ENCODE measurements at places on chromosomes 2 and 18.

- DNase-seq, result no peak
Measured at GRCh38 chr18:45109706-45110105, 429.0 kb downstream of the SETBP1 start.

DNA sequence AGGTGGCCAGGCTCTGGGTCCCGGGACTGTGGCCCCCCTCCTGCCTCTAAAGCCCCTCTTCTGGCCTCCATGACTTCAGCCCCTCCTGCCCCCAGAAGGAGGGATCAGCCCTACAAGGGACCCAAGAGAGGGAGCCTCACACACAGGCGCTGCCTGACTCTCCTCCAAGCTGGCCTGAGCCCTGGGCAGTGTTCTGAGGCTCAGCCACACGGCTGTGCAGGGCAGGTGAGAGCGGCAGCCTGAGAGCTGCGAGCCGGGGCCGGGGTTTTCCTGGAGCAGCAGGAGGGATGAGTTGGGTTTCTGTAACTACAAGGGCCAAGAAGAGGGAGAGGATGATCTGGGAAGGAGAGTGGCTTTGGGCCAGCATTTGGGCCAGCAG lies 70.1 kb downstream of the HPCAL1 start:
- no peak for DNase-seq

DNA sequence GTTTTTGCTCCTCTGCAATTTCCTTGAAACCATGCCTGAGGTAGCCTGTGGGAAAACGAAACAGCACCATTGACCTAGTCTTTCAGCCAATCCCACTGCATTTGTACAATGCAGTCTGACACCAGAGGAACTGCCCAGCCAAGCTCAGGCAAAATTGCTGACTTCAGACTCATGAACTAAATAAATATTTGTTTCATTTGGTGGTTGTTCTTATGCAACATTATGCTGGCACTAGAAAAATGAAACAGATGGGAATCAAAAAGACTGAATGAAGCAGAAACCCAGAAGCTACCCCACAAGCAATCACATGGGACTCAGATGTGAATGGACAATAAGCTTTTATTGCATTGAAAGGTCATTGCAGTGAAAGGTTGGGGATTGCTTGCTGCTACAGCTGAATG lies 1.7 kb downstream of the NAT8 start:
- DNase-seq, result no peak

- no peak for DNase-seq
Measured at GRCh38 chr2:178328037-178328436, 122.9 kb downstream of the PRKRA start.

- DNase-seq, result peak; percentile 3
Measured at GRCh38 chr2:128312411-128312810, 6.3 kb downstream of the HS6ST1 start.

DNA sequence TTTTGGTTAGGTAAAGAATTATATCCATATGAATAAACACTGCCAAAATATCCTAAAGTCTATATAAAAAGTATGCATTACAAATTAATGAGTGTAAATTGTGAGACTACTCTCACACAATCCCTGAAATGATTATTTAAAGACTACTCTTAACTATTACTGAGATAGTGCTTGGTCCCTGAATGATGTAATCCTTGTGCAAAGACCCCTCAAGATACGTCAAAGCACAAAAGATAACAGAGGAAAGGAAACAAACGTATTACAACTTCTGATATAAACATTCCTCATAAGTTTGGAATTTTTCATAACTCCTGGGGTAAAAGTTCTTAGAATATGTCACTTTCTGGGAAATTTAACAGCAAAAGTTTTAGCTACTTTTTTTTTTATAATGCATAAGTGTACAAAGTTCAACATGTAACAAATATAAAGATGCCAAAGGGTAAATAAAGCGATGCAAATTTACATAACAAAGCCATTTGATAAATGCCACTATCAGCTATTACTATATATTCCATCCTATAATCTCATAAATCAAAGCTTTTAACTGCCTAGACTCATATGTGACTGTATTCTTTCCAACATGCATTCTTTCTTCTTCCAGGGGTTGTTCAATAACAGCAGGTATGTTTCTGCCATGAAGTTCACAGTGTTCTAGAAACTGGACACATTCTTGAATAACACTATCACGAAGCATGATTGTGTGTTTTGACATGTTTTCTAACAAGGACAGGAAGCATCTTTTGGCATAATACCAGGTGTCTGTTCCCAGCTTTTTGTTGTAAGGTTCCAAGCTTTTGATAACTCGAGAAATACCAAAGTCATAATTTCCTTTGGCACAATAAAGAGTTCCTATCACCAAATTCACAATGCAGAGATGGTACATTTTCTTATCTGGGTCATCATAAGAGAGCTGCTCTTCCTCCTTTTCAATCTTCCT lies 158.0 kb downstream of the AGPS start:
- no peak for DNase-seq

GRCh38 chr2:10172033-10172871 lies 49.7 kb downstream of the RRM2 start:
- DNase-seq, result no peak

- no peak for DNase-seq
Measured at GRCh38 chr2:71929482-71929772, 218.2 kb downstream of the CYP26B1 start.

- DNase-seq, result no peak
Measured at GRCh38 chr2:20593072-20594034, 57.5 kb downstream of the HS1BP3 start.

GRCh38 chr2:223055836-223056235 lies 3.8 kb downstream of the KCNE4 start:
- no peak for DNase-seq

DNA sequence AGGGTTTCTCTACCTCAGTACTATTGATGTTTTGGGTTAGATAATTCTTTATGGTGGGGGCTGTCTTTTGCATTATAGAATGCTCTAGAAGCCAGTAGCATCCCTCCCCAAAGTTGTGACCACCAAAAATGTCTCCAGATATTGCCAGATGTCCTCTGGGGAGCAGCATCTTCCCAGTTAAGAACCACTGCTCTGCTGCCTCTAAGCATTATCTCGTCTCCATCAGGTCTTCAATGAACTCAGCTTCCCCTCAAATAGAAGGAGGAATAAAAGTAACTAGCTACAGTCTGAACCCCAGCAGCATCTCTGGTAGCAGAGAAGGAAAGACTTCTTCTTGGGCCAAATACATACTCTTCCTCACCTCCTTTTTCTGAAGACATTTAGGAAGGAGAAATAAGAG lies 244.1 kb downstream of the AGPS start:
- no peak for DNase-seq

- DNase-seq, result no peak
Measured at GRCh38 chr2:197179744-197180498, 130.7 kb downstream of the ANKRD44 start.

DNA sequence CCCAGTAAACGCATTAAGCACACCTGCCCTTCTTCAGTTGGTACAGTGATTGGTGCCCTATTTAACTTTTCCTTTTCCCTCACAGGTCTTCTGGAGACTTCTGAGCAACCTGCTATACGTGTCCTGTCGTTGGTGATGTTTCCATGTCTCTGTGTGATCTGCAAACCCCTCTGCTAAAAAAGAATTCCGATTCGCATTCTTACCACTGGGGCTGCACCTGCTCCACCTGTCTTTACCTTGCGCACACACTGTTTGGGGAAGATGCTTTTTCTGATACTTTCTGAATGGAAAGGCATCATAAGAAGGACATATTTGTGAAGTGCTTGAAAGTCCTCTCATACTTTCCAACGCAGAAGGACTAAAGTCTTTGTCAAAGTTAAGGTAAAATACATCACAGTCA lies 323.9 kb upstream of the SOX11 start:
- DNase-seq, result no peak

DNA sequence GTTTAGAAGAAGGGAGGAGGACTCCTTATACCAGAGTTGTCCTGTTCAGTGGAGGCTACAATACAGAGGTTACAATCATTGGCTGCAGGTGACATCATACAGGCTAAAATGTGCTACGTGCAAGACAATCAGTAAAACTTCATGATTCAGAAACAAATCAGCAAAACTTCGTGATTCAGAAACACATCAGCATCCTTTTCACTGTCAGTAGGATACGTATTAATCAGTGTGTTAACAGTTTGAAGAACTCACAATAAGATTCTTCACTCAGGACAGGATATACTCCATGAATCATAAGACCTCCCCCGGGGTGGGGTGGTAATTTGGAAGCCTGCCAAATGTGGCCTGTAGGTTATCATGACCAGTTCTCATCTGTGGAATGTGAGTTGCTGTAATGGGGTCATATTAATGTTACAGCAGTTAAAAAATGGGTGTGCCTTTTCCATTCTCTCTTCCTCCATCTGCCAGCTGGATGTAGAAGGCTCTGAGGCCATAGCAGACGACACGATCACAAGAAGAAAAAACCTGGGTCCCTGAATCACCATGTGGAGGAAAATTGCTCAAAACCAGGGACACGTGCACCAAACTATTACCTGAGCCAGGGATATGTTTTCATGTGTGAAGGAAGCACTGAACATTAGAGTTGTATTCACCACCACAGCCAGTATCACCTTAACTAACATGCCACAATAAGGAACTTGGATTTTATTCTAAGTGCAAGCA lies 134.8 kb upstream of the CREB1 start:
- no peak for DNase-seq

DNA sequence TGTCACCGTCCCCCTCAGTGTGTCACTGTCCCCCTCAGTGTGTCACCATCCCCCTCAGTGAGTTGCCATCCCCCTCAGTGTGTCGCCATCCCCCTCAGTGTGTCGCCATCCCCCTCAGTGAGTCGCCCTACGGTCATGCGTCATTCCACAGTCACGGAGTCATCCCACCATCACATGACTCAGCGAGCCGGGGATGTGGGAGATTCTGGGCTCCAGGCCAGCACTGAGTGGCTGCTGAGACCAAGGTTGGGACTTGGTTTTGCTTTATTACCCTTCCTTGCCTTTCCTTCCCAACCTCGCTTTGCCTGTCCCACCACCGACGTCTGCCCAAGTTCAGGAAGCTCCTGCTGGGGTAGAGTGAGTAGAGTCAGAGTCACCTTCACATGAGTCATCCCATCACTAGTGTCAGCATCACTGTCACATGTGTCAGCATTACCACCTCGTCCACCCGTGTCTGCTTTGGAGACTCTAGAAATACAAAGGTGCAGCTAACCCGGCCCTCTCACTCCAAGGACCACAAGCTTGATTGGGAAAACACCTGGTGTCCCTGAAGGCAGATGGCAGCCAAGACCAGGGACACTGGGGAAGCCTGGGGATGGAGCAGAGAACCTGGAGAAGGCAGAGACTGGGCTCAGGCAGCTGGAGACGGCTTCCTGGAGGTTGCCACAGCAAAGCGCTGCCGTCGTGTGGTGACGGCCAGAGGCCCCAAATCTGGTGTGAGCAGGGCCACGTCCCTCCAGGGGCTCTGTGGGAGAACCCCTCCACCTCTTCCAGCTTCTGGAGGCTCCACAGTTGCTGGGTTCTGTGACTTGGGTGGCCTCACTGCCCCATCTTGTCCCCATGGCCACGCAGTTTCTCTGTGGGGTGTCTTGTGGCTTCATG lies 485.2 kb upstream of the SALL3 start:
- DNase-seq, result no peak

GRCh38 chr18:76981396-76981968 lies 151.1 kb downstream of the MBP start:
- no peak for DNase-seq

- DNase-seq, result no peak
Measured at GRCh38 chr2:112174383-112174782, 36.2 kb downstream of the FBLN7 start.

DNA sequence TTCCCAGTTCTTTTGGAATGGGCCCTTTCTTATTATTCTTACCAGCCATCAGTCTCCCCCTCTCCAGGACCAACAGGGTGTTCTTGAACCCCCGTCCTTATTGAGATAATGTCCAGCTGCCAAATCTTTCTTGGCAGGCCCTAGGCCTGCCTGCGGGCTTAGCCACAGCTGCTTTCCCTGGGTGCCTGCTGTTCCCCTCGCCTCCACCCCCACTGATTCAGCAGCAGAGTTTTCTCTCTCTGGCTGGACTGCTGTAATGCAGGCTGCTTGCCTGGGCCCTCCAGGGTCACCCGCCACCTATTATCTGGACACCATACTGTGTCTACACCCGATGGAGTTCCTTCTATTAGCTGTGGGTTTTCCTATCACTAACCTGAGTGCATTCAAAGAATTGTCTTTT lies 395.4 kb upstream of the ATP5MC3 start:
- DNase-seq, result no peak

- DNase-seq, result no peak
Measured at GRCh38 chr2:74425523-74425922, 4.0 kb downstream of the WDR54 start.

- DNase-seq, result no peak
Measured at GRCh38 chr2:231187736-231188505, 10.5 kb upstream of the ARMC9 start.

GRCh38 chr18:35730691-35731370 lies 149.3 kb downstream of the GALNT1 start:
- no peak for DNase-seq

- DNase-seq, result no peak
Measured at GRCh38 chr2:228866781-228867180, 404.3 kb downstream of the PID1 start.

DNA sequence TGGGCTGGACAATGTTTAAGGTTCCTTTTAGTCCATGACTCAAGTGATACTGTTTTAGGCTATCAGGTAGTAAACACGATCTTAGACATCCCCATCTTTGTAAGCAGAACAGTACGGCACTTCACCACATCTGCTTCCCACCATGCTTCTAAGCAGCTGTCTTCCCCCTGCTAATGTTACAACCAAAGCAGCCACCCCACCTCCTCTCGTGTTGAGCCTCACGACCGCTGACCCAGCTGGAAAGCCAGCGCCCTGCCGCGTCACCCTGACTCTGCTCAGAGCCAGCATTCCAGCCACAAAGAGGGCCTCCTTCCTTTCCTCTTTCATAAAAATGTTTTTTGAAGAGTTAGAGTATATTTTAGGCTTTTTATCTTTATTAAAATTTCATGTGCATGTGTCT lies 9.4 kb downstream of the MTERF4 start:
- DNase-seq, result no peak

- no peak for DNase-seq
Measured at GRCh38 chr2:172905937-172906811, 169.5 kb upstream of the MAP3K20 start.

- no peak for DNase-seq
Measured at GRCh38 chr2:24342110-24342910, 18.0 kb downstream of the ITSN2 start.

GRCh38 chr2:227853204-227853629 lies 18.2 kb upstream of the DAW1 start:
- DNase-seq, result no peak

DNA sequence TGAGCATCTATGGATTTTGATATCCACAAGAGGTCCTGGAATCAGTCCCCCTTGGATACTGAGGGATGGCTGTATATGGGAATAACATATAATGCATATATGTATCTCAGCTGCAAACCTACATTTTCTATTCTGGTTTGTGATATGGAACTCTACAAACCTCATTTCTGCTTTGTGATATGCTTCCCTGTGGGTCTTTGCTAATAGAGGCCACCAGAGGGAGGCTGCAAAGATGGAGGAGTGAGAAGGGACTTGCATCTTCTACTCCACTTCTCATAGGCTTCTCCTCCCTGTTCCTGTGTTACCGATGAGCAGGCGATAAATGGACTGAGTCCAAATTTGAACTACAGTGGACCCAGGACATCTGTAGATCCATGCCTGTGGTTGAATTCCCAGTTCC lies 37.8 kb downstream of the ARID5A start:
- no peak for DNase-seq
